ENCODE measurements at places on chromosomes 12 and 14.

DNA sequence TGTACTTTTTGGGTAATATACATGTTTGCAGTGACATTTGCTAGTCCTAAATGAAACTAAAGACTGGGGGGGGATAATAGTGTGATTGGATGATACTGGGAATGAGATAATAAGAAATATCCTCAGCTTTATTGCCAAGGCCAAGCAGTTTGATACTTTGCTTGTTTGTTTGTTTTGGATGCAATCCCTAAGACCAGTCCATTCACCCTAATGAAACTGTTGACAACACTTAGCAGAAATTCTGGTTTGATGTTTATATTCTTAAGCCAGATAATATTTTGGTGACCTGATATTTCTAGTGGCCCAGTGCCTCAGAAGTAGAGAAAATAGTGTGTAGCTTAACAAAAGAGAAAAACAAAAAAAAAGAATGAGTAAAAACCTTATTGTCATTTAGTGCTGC is 1.8 kb downstream of the PHC1 start:
- DNase-seq = no peak

DNA sequence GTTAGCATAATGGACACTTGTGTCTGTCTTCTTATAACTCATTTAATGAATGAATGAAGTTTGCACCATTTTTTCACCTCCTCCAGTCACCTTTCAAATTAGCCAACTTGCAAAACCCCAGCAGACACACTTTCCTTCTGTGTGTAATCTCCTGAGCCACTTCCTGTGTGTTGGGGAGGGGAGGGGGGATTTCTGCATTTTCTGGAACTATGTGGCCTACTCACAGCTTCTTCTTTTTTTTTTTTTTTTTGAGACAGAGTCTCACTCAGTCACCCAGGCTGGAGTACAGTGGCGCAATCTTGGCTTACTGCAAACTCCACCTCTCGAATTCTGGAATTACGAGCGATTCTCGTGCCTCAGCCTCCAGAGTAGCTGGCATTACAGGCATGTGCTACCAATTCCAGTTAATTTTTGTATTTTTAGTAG is 4.1 kb upstream of the SERPINA1 start:
- peak; percentile 8 for DNase-seq

DNA sequence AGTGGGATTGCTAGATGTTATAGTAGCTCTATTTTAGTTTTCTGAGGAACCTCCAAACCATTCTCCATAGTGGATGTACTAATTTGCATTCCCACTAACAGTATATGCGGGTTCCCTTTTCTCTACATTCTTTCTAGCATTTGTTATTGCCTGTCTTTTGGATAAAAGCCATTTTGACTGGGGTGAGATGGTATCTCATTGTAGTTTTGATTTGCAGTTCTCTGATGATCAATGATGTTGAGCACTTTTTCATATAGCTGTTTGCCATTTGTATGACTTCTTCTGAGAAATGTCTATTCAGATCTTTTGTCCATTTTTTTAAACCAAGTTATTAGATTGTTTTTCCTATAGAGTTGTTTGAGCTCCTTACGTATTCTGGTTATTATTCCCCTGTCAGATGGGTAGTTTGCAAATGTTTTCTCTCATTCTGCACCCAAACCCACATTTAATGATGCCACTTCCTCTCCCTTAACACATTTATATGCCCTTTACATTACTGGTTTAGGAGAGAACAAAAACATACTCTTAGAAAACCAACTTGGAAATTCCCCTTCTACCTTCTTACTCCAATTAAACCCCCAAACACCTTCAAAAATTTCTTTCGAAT is 48.2 kb downstream of the NELL2 start:
- no peak for DNase-seq

- no peak for DNase-seq
Observed at GRCh38 chr12:95549392-95550084, 1.7 kb downstream of the USP44 start.

- no peak for DNase-seq
Observed at GRCh38 chr14:95523051-95523814, 6.8 kb upstream of the SYNE3 start.

DNA sequence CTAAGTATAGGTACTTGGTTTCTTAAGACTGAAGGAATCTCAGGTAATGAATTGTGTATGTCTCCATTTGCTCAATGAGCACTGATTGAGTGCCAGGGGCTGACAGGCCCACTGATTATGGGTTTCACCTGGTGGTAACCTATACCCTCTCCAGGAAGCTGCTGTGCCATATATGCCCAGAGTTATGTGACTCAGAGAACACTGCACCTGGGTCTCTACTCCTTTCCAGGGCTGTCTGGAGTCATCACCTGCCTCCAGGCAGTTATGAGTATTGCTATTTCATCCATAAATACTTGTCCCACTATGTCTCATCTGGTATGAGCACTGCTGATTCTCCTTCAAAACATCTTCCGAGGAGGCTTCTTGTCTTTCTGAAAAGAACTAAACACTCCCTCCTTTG is 692.9 kb downstream of the BCL11B start:
- no peak for DNase-seq

GRCh38 chr14:101630056-101630965 is 69.0 kb downstream of the DIO3 start:
- DNase-seq = no peak

- peak; percentile 54 for DNase-seq
Observed at GRCh38 chr14:77026930-77027537, 1.5 kb downstream of the IRF2BPL start.

DNA sequence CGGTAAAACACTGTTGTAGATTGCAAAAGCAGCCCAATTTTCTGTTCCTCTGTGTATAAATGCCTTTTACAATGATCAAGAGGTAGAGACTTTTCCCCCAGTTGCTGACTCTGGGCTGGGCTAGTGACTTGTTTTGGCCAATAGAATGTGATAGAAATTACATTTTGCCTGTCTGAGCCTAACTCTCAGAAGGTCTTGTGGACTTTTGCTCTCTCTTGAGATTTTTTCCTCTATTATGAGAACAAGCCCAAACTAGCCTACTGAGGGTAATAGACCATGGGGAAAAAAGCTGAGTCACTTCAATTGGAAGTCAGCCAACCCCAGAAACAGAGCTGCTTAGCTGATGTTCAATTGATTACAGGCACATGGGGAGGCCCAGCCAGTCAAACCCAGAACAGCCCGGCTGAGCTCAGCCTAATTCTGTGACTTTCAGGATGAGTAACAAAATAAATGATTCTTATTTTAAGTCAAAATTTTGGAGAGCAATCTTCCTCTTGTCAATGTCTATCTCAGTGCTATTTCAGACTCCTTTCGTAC is 61.4 kb downstream of the MYF5 start:
- DNase-seq = no peak

GRCh38 chr12:122473543-122474323 is 27.0 kb downstream of the ZCCHC8 start:
- DNase-seq = no peak

GRCh38 chr12:3195859-3196483 is 118.8 kb downstream of the TSPAN9 start:
- DNase-seq = no peak

DNA sequence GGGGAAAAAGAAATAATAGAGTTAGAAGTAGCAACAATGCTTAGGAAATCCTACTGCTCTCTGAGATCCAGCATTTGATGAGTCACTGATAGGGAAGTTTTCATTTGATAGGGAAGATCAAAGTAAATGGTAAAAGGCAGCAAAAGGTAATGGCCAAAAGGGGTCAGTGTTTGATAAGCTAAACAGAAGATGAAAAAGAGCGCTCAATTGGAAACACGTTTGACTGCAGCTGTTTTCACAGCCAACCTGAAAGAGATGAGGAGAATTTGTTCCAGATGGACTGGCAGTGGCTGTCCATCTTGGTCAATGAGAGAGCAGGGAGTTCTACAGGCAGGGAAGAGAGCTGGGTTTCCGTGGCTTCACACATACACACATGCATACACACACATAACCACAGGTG is 264.2 kb downstream of the TMEM132C start:
- no peak for DNase-seq

DNA sequence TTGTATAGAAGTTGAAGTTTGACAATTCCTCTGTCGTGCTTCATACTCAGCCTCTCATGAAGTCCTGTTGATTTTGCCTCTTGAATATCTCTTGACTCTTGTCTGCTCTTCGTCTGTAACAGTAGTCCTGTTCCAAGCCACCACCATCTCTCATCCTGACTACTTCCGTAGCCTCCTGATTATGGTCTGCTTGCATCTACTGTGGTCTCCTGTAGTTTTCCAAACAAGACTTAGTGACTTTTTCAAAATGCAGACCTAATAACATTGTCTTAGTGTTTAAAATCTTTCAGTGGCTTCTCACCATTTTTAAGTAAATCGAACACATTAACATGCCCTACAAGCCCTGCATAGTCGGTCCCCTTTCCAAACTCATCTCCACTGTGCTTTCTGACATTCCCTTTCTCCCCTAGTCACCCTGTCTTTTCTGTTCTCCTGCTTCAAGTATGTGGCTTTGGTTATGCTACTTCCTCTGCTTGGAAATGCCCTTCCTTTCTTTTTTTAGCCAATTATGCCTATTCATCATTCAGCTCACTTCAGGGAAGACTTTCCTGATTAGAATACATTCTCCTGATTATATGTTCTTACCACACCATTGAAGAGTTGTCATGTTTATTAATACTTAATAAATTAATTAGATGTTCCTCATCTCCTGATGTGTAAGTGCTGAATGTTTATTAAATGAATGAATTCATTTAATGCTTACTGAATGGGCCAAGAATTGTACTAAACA is 2.0 kb downstream of the SCYL2 start:
- no peak for DNase-seq

- peak; percentile 55 for DNase-seq
Observed at GRCh38 chr12:107092669-107093416, 506 bp downstream of the CRY1 start.

DNA sequence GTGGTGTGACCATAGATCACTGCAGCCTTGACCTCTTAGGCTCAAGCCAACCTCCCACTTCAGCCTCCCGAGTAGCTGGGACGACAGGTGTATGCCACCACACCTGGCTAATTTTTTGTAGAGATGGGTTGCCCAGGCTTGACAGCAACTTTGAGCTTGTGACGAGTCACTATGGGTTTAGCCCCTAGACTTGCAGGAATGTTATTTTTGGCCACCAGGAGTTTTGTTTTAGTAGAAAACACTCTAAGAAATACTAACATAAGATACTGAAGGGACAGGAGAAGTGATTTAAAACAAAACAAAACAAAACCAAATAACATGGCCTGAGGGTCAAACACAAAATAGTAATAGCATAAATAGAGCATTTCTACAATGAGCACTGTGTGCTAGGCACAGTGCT is 26.4 kb downstream of the SETD3 start:
- DNase-seq = no peak

DNA sequence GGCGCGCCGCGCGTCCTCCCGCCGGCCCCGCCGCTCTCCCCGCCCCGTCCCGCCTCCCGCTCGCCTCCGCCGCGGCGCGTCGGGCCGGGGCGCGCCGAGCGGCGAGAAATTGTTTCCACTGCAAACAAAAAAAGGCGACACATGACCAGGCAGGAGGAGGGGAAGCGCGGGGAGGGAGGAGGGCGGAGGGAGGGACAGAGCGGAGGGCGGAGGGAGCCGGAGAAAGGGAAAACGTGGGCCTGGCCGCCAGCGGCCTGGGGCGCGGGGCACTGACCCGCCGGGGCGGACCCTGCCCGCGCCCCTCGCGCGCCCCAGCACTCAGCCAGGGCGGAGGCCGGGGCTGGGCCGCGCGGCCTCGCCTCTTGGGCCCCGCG is at the start of gene FOXN3:
Gene FOXN3, minus strand, starts transcription at position 143 of the 374 bp plus-strand sequence. CDS start 4,757 bp downstream, outside the sequence.
- peak; percentile 79 for DNase-seq

DNA sequence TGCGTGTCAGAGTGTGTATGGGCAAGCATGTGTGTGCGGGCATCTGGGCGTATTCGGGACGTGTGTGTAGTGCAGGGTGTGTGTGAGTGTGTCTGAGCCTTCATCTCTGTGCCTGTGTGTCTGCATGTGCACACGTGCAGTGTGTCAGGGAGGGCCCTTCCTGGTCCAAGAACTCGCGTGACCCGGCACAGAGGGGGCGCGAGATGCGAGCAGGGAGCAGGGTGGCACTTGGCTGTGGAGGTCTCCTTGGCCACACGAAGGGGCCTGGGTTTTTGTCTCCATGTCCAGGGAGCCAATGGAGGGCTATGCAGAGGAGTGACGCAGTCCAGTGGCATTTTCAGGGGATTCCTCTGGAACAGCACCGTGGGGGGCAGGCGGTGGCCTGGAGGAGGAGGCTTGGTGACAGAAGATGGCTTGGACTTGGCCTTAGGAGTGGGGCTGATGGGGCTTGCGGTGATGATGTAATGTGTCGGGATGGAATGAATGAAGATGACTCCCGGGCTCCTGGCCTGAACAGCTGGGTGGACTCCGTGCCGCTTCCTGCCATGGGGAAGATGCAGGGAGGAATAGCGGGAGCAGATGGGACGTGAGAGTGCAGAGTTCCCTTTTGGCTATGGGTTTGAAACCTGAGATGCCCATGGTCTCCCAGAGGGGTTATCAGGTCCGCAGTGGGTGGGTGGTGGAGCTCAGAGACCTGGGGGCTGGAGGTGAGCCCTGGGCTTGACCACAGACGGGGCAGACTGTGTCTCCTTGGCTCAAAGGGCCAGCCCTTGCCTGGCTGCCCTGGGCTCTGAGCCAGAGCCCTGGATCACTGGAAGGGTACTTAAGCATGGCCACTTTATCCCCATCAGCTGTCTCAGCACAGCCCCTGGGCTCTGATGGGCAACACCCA is 208.3 kb downstream of the PHETA1 start:
- no peak for DNase-seq

DNA sequence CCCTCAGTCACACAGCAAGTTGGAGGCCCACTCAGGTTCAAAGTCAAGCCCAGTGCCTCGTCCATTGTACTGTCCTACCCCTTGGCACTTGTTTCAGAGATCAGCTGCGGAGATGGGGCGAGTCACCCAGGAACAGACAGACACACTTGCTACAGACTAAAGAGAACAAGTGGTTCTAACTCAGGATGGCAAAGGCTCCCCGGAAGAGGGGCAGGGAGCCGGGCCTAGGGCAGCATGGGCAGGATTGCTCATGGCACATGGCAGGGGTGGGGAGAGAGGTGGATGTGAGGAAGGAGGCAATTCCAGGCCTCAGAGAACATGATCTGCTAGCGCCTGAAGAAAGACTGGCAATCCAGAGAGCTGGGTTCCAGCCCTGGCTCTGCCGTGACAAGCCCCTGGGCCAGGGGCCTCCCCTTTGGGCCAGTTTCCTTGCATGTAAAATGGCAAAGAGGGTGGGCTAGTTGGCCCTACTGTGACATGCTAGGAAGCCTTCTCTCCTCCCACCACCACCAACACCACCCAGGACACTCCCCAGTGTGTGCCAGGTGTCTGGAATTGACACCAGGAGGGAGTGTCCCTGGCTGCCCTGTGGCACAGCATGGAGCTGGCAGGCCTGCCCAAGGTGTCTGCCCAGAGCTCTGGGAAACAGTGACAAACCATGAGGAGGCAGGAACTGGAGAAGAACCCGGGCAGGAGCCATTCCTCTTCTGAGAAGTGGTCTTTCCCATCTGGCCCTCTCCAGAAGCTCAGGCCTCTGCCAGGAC is 24.0 kb upstream of the IRF2BPL start:
- DNase-seq = no peak

- no peak for DNase-seq
Observed at GRCh38 chr14:68638141-68638999, 154.5 kb downstream of the ZFP36L1 start.

DNA sequence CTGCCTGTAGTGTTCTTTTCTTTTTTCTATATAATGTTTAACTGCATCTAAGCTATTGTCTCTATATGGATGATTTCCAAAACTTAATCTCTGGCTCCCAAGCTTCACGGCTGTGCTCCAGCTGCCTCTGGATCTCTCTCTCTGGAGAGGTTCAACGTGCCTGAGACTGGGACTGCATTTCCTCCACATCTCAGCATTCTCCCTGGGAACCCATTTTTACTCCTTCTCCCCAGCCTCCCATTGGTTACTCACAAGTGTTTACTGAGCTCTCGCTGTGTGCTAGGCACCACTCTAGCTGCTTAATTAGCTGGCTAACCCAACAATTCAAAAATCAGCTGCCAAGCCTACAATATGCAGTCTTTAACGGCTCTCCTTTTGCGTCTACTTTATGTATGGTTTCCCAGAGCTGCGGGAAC is 34.7 kb downstream of the FBXL14 start:
- DNase-seq = no peak
